ENCODE measurements at places on chromosomes 2 and 18. TPM values are rescaled to one million over a fixed set of nuclear protein-coding genes. Genes with fewer than 3 reads are reported as not detected.

Gene SLC5A7
- 0.05 TPM for total RNA-seq

Gene RAB6C
- total RNA-seq = 0.14 TPM

Gene COL4A4
- 0.62 TPM for total RNA-seq

Gene DCC
- total RNA-seq = 2.0 TPM

Gene ARHGEF33
- 0.30 TPM for total RNA-seq

DNA sequence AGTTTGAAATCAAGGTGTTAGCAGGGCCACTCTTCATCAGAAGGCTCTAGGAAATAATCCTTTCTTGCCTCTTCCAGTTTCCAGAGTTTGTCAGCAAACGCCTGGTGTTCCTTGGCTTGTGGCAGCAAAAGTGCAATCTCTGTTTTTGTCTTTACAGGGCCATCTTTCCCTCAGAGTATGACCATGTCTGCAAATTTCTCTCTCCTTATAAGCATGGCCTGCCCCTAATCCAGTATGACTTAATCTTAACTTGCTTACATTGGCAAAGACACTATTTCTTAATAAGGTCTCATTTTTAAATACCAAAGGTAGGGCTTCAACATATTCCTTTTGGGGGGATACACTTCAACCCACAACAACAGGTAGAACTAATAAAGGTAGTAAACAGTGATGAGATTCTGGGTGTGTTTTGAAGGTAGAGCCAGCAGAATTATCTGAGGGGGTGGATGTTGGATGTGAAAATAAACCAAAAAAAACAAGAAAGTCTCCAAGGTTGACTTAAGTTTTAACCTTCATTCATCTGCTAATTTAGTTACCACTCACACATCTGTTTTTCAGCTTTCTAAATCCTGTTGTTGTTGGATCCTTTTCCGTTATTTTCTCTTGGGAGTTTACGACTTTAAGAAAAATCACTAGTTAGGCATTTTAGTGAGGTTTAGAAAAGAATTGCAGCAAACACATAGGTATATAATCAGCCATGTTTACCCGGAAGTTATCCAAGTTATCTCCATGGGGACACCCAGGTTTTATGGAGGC lies 234.4 kb upstream of the FIGN start:
- no peaks in the 10 kb centered on the region for H3K27me3 ChIP-seq
- no peak overlapping the region for H3K4me3 ChIP-seq
- no peaks in the 10 kb centered on the region for H3K36me3 ChIP-seq
- no peak overlapping the region for H3K27ac ChIP-seq
- no peaks in the 10 kb centered on the region for H3K4me1 ChIP-seq

DNA sequence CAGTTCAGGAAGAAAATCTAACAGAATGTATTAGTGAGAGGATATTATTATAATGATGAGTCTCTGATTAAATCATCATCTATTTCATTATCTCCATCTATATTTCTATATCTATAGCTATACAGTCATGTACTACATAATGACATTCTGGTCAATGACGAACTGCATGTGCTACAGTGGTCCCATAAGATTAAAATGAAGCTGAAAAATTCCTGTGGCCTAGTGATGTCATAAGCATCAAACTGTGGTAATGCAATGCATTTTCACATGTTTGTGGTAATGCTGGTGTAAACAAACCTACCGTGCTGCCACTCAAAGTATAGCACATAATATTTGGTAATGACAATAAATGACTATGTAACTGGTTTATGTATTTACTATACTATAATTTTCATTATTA lies 1127.9 kb upstream of the CHAC2 start:
- H3K27me3 ChIP-seq = no peaks in the 10 kb centered on the region
- H3K4me1 ChIP-seq = no peaks in the 10 kb centered on the region
- no peak overlapping the region for H3K27ac ChIP-seq
- peak; percentile 49 for DNase-seq
- no peaks in the 10 kb centered on the region for H3K36me3 ChIP-seq

Gene MARCHF4
- 42.8 TPM for total RNA-seq

Data from astrocyte (in vitro differentiated cells and primary cell).